ENCODE measurements at places on chromosomes 5 and 9.

GRCh38 chr5:142973932-142974331 lies 203.8 kb downstream of the ARHGAP26 start:
- DNase-seq, result no peak

DNA sequence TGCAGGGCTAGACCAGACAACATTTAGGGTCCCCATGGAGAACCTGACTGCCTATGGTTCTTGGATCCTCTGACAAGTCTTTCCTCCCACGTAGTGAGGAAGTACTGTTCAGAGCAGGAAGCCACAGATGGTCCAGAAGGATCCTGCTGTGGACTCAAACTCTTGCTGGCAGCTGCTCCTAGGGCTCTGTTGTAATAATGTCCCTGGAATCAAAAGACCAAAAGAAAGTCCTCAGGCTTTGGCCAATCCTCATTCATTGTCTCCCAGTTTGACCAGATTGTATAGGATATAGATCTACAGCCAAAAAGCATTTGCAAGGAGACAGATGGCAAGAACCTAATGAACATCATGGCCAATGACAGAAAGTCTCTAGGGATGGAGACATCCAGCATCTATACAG lies 53.9 kb downstream of the SEMA6A start:
- no peak for DNase-seq

DNA sequence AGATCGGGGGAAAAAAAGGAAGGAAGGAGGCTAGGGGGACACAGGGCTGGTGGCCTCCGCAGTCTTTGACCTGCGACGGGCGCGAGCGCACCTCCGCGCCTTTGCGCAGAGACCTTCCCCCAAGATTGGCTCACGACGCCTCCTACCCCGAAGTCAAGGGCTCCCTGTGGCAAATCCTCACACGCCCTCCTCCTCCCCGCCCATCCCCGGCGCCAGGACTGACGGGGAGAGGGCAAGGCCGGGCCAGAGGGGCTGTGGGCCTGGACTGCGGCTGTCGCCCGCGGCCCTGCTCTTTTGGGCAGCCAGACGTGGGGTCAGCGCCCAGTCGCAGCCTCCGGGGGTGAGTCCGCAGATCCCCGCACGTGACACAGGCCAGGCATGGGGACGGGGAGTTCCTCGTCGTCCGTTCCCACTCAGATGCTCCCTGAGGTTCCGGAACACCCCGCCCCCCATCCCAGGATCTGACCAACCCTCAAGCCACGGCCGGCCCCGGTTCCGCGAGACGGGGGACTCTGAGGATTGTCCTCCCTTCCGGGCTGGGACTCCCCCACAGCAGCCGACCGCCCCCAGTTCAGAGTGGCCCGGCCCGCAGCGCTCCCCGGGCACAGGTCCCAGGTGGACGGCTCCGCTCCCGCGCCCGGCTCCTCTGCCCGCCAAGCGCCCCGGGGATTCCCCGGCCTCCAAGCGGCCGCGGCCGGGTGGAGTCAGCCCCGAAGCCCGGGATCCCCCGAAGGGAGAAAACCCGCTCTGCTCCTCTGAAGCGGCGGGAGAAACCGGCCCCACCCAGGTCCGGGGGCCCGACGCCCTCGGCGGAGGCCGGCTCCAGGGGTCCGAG lies 543 bp upstream of the ANKRD33B start:
- DNase-seq, result peak; percentile 48

DNA sequence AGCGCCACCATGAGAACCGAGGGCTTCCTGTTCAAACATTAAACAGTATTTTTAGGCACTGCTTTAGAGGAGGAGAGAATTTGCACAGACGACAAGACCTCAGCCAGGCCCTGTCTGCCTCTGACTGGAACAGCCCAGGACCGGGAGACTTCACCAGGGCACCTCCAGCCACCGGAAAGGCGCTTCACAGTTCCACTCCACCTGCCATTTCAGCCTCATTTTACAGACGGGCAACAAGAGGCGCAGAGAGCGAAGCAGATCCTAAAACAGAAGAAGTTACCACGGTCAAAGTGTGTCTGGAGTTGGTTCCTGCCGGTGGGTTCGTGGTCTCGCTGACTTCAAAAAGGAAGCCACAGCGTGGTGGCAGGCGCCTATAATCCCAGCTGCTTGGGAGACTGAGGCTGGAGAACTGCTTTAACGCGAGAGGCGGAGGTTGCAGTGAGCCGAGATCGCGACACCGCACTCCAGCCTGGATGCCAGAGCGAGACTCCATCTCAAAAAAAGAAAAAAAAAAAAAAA lies 28.4 kb downstream of the COL23A1 start:
- no peak for DNase-seq

DNA sequence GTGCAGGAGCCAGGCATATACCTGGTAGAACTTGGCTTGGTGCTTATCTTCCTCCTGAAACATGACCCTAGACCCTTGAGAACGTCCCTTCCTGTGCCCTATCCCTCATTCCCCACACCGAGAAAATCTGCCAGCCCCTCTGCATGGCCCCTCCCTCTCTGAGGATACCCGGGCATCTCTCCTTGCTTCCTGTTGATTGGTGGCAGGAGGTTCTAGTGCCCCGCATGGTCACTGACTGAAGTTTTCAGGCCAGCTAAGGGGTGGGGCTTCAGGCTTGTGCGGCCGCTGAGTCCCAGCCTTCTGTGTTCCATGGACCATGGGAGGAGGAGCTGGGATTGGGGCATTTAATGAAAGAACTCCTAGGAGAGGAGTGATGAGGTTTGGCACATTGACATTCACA lies 22.8 kb downstream of the IGIP start:
- no peak for DNase-seq

DNA sequence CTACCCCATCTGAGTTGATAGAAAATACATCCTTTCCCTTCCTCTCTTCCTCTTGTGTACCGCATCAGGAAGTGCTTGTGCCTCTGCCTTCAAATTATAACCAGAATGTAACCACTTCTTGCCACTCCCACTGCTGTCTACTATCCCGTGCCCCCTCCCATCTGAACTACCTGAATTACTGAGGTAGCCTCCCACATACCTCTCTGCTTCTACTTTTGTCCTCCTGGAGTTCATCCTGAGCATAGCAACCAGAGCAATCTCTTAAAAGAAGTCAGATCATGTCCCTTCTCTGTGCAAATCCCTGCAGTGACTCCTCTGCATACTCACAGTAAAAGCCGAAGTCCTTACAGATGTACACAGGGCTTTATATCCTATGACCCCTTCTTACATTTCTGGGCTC lies 23.0 kb downstream of the SV2C start:
- DNase-seq, result no peak

- DNase-seq, result peak; percentile 94
Observed at GRCh38 chr9:99235926-99236634, 14.0 kb downstream of the SEC61B start.

DNA sequence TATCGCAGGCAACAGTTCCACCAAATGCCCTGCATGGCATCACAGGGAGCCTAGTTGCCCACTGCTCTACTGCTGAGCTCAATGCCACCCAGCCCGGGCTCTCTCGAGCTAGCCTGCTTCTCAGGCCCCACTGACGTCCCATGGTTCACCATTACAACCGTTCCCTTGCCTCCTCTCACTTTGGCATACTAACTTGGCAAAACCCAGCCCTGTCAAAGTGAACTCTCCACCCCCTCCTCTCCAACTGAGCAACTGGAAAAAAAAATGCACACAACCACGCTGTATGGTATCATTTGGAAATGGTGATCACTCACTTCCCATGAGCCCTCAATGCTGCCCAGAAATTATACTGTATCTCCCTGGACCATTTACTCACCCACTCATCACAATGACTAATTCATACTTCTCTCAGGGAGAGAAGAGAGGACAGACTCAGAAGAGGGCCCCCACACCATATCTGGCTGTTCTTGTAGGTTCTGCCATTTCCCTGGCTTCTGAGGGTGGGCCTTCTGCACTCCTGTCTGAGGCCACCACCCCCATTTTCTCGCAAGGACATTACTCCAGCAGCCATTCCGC lies 51.4 kb upstream of the RARS1 start:
- no peak for DNase-seq

DNA sequence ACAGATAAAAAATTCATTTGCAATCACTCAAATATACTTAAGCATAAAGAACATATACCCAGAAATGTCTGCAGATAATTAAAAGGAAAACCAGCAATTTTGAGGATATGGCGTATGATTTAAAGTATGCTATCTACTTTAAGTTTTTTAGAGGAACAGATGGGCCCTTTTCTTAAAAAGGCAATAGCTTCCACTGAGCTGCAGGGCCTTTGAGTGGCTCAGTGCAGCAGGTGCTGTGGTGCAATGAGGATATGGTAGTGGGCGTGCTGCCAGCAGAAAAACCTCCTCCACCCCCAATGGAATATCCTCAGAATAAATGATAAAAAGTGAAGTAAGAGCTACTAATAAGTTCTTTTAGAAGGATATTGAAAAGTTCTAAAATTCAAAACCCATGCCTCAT lies 814.5 kb downstream of the MTRR start:
- DNase-seq, result no peak

DNA sequence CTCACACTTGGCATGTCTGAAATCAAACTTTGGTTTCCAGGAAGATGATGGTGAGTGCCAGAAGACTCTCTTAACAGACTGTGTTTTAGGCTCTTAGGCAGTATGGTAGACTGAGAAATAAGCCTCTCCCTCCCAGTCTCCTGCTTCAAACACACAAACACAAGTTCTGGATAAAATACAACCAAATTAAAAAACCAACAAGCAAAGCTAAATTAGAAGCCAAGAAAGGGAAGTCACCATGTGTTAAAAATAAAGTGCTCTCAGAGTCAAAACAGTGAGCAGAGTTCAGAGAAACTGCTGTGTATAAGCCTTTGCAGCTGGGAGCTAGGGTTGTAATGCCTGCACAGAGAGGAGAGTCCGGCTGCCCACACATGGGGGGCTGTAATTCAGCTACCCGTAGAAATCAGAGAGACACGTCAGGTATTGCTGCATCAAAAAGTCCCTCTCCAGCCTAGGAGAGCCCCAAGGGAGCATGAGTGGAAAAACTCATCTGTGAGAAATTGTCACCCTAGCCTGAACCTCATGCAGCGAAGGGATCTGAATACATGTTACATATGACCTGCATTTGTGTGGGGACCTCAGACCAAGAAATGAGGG lies 62.6 kb downstream of the ANGPTL2 start:
- DNase-seq, result peak; percentile 5

GRCh38 chr5:181221105-181221791 lies 1.8 kb upstream of the TRIM41 start:
- DNase-seq, result peak; percentile 26

GRCh38 chr5:152505442-152506042 lies 100.5 kb upstream of the NMUR2 start:
- DNase-seq, result peak; percentile 49

DNA sequence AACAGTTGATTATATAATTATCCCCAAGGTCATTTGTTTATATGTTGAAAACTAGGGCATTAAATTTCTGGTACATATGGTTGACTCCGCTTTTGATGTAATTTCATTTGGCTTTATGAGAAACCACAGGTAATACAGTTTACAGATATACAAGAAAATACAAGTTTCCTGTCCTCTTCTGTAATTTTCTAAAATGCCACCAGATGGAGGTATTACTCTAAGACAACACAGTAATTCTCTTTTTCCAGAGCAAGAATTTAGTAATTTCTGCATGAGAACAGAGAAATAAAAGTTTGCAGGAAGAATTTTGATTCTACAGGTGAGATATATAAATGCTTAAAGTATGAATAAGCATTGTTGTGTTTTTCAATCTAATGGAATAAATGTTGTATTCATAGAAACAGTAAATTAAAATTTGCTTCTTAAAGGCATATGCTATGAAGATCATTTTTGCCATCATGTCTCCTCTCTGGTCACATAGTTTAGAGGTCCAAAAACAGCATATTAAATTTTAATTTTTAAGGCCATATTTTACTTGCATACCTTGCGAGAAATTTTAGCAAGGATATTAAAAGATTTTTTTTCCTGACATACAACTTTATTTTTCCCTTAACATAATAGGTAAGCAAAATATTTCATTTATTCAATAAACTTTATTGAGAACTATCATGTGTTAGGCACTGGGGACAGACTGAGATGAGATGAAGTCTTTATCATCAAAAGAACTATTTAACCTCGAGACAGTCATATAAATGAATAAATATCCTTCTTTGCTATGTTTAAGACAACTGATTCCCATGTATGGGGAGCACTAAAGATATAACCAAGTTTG lies 22.7 kb downstream of the CHD1 start:
- DNase-seq, result peak; percentile 49

- DNase-seq, result no peak
Observed at GRCh38 chr5:176873541-176874172, 25.5 kb downstream of the HK3 start.

DNA sequence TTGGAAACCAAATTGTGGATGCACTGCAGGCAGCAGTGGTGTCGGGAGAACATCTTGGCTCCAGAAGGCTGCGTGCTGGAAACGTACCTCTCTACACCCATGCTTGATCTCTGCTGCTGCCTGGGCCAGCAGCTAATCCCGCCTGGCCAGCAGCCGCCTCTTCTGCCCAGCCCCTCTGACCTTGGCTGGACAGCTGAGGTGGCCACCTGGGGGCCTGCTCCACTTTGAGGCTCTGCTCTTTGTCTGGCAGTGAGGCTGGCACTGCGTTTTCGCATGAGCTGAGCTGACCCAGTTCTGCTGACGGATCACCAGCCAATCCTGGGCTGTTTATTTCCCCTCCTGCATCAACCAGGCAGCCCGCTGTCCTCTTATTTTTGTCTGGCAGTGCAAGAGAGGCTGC lies 154.9 kb downstream of the TENT4A start:
- no peak for DNase-seq

DNA sequence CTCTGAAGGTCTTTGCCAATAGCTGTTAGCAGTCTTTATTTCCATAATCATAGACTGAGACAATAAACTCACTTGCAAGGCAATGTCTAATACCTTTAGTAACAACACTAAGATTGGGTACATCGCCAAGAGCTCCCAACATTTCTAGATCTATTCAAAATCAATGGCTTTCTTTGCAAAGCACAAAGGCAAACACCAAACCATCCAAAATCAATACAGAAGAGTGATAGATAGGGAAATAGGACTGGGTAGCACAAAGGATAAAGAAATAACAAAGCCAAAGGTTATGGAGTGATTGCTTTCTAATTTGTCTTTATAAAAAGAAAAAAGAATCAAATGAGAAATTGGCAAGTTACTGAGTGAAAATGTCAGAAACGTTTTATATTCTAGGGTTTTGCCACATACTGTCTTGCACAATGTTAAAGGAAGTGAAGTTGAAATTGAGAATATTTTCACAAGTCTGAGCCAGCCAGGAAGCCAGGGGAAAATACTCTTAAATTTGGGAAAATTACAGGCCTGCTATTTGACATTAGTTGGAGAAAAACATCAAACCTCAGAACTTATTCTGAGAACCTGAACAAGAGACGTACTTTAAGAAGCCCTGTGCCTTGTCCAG lies 53.3 kb upstream of the LHFPL2 start:
- no peak for DNase-seq

GRCh38 chr5:19479562-19479961 lies 508.4 kb downstream of the CDH18 start:
- DNase-seq, result no peak

- peak; percentile 63 for DNase-seq
Observed at GRCh38 chr5:151772029-151772845, 483 bp downstream of the G3BP1 start.

- no peak for DNase-seq
Observed at GRCh38 chr5:34467436-34467835, 188.7 kb upstream of the RAI14 start.

GRCh38 chr5:178839319-178839704 lies 20.4 kb upstream of the ZNF354B start:
- peak; percentile 47 for DNase-seq

- DNase-seq, result no peak
Observed at GRCh38 chr9:135039266-135039870, 48.1 kb upstream of the OLFM1 start.

Data from OCI-LY7 (cell line).